ENCODE measurements at places on chromosomes 16 and 17.

GRCh38 chr17:64448665-64449512 is at the start of gene MILR1:
TSS of gene MILR1 (plus strand) at chr17:64449115. CDS start at chr17:64449169, 54 bp downstream.
- DNase-seq = no peak

DNA sequence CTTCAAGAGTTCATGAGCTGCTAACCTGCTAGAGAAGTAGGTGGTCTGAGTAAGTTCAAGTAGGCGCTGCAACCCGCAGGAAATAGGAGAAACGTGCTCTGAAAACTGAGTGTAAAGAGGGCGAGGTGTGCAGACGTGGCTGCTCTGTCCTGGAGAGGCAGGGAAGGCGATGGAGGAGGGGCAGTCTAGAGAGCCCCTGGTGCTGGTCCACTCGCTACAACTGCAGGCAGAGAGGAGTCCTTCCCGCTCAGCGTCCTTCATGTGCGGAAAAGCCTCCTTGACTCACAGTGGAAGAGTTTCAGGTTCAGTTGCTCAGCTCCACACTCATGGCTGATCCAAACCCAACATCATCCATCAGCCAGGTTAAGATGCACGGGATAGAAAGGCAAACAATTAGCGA is 12.1 kb downstream of the ABCA3 start:
- no peak for DNase-seq

GRCh38 chr17:60354223-60354622 is 37.7 kb downstream of the USP32 start:
- no peak for DNase-seq

DNA sequence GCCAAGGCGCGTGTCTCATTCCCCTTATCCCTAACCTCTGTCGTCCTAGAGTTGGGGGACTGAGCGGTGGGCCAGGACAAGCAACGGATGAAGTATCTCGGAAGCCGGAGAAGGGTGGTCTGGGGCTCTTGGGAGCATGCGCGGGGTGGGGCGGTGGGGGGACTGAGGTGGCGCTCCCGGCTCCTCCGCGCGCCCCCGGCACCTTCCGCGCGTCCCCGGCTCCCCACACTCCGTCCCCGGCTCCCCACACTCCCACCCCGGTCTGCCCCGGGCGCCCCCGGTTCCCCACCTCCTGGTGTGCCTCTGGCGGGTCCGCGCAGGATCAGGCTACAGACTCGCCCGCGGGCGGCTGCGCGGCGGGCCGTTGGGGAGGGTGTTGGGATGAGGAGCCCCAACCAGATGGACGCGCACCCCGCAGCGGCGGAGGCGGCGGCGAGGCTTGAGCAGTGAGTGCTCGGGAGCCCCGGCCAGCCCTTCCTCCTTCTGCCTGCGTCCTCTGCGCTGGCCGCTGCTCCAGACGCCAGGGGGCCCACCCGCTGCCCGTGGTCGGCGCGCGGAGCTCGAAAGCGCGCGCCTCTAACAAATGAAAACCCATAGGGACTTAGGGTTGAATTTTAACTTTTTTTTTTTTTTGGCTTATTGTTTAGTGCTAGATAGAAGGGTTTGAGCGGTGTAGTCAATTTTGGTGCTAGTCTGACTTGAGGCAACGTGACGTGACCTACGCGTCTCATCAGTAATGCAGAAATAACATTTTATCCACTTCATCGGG is 5.6 kb upstream of the CRYM start:
- DNase-seq = no peak

- no peak for DNase-seq
Observed at GRCh38 chr17:70787721-70788300, 618.5 kb downstream of the KCNJ2 start.

DNA sequence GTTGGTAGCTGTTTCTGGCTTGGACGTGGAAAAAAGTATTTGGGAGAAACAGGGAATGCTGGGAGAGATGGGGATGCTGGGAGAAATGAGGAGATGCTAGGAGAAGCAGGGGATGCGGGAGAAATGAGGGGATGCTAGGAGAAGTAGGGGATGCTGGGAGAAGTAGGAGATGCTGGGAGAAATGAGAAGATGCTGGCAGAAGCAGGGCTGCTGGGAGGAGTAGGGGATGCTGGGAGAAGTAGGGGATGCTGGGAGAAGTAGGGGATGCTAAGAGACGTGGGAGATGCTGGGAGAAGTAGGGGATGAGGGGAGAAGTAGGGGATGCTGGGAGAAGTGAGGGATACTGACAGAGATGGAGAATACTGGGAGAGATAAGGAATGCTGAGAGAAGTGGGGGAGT is 45.6 kb upstream of the IL34 start:
- DNase-seq = no peak

- no peak for DNase-seq
Observed at GRCh38 chr16:86466696-86467406, 43.5 kb upstream of the FOXF1 start.

DNA sequence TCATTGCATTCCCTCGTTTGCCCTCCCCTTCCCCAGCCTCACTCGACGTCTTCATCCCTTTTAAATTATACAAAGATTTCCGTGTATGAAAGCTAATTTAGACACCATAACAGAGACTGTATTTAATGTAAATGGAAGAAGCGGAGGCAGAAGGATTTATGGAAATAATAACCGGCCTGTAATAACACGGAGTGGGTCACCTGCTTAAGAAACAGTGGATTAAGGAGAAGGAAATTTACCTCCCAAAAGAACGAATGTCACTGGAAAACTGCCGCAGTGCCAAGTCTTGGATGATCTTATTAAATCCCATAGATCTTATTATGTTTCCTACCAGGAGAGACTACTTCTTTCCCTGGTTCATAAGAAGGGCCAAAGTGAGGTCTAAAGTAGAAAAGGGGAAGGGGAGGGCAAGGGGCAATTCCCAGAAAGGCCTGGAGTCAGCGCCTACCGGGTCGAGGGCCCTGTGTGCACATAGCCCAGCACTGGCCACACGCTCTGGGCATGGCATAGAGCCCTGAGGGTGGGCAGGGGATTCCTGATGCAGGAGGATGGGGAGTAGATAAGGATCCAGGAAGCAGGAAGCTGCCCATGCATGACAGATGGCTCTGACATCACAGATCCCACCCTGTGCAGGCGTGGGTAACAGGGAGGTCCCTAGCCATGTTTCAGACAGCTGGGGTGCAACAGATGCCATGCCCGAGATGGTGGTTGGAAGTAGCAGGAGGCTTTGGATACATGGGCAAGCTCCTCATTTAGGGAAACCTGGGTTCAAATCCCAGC is 56.2 kb upstream of the RPL38 start:
- DNase-seq = no peak

DNA sequence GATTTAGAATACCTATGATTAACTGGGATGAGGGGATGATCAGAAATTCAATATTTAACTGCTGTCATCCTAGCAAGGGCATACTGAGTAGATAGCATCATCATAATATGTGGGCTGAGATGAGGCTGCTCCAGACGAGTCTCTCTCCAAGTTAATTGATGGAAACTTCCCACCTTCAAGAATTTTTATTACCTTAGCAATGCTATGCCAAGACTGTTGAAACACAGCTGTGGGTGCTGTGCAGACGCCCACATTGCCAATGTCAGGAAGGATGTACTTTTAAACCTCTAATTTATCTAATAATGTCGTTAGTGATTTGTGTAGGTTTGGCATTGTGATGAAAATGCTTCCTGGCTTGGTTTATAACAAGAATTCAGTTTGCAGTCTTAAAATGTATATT is 170.4 kb downstream of the TRIM37 start:
- DNase-seq = no peak

- no peak for DNase-seq
Observed at GRCh38 chr17:45925311-45925710, 31.0 kb downstream of the MAPT start.

GRCh38 chr16:68202091-68202519 is 33.8 kb downstream of the ESRP2 start:
- no peak for DNase-seq

DNA sequence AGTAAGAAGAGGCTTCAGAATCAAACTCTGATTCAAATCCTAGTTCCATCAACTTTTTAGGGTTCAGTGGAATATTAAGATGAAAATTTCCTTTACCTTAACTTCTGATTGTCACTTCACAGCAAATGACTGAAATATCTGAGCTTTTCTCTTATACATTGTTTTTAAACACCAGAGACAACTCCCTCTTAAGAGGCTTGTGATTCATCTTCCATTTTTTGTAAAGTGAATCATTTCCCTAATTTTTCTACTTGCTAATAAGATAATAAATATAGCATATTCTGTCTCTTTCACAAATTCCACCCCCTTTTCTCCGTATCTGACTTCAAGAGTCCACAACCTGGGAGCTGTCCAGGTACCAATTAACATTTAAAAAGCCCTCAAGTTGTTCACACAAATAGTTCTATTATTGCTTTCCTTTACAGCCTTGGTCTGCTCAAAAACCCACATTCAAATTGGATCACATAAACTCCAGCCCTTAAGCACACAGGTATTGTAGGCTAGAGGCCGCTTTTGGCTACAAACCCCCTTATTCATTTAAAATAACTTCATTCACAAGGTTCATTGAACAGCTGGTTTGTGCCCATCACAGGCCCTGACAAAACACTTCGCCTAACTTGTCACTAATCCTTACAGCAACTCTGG is 14.1 kb upstream of the UTP6 start:
- no peak for DNase-seq

GRCh38 chr16:27500801-27501200 is 48.9 kb downstream of the GTF3C1 start:
- DNase-seq = no peak

DNA sequence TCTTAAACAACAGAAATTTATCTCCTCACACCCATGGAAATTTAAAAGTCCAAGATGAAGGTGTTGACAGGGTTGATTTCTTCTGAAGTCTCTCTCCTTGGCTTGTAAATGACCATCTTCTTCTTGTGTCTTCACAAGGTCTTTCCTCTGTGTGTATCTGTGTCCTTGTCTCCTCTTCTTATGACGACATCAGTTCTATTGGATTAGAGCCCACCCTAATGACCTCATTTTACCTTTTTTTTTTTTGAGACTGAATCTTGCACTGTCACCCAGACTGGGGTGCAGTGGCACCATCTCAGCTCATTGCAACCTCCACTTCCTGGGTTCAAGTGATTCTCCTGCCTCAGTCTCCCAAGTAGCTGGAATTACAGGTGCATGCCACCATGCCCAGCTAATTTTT is 429.0 kb upstream of the CDH5 start:
- DNase-seq = no peak

DNA sequence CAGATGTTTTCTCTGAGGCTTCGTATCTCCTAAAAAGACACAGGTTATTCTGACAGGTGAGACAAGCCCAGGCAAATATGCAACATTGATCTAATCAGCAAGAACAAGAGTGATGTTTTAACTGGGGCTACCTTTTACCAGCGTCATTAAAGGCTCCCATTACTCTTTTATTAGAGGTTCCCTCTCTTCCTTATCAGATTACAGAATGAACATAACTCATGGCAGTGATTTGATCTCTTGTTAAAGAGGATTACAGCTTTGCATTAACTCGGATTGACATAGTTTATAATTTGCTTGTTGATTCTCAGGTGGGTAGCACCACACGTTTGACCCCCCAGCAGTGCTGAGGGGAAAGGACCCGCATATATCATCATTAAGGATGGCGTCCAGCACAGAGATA is 90.5 kb downstream of the AATF start:
- no peak for DNase-seq
